ENCODE measurements at places on chromosomes 12 and 14.

- no peak for DNase-seq
Measured at GRCh38 chr12:54143412-54143986, 45.3 kb downstream of the SMUG1 start.

- no peak for DNase-seq
Measured at GRCh38 chr14:93155667-93156066, 29.0 kb downstream of the MOAP1 start.

- no peak for DNase-seq
Measured at GRCh38 chr12:93059925-93060665, 131.0 kb upstream of the EEA1 start.

GRCh38 chr12:21502164-21502496, 541 bp downstream of the GOLT1B start:
- DNase-seq = peak; percentile 62

GRCh38 chr12:81705586-81705985, 53.6 kb downstream of the PPFIA2 start:
- DNase-seq = no peak

DNA sequence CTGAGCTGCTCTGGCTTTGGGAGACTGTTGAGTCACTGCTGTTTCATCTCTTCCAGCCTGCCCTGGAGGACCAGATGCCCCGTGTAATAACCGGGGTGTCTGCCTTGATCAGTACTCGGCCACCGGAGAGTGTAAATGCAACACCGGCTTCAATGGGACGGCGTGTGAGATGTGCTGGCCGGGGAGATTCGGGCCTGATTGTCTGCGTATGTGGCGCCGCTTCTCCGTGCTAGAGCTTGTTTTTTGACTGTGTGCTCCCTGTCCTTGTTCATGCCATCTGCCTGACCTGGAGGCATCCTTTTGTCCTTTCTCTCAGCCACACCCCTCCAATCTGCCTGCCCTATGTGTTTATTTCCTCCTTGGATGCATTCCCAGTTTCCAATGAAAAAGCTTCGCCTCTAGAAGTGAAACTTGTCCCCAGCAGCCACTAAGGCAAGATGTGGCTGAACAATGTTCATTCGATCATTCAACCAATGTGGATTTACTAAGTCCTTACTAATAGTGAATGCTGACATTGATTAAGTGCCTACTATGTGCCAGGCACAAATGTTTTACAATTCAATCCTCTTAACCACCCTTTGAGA, 98.6 kb downstream of the NT5DC3 start:
- no peak for DNase-seq

- DNase-seq = no peak
Measured at GRCh38 chr12:18246066-18246465, 15.3 kb upstream of the PIK3C2G start.

DNA sequence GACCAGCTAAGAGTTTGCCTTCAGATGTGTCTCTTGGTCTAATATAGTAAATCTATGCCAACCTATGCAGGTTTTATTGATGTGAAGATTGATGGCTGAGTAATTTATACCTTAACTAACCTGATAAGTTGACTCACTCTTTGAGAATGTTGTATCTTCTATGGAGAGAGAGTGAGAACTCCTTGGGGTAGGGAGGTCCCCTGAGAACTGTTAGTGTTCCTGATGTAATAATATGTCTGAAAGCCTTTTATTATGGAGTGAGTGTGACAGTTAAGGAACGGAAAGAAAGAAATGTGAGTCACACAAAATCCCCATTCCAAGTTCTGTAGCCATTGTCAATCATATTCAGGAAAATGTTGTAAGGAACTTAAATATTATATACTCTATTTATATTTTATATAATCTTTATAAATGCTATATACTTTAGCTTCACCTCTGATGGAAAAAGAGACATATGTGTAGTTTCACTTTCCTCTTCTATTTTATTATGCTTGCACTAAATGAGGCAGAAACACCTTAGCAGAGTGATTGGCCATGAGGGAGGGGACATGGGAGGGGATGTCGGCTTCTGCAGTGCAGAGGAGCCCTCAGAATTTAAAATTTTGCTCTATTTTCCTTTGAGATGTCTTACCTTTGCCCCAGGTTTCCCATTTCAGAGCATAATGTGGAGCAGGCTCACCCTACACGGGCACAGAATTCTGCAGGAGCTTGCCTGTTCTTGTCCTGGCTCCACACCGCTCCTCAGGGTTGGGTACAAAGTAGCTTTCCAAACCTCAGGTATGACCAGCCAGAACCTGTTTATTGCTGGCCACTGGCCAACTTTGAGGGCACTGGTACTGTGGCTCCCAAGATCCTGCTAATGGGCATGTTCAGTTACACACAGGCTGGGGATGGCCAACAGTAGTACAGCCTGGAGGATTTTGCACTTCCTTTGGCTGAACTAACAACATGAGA, 57.7 kb downstream of the ARF6 start:
- no peak for DNase-seq

DNA sequence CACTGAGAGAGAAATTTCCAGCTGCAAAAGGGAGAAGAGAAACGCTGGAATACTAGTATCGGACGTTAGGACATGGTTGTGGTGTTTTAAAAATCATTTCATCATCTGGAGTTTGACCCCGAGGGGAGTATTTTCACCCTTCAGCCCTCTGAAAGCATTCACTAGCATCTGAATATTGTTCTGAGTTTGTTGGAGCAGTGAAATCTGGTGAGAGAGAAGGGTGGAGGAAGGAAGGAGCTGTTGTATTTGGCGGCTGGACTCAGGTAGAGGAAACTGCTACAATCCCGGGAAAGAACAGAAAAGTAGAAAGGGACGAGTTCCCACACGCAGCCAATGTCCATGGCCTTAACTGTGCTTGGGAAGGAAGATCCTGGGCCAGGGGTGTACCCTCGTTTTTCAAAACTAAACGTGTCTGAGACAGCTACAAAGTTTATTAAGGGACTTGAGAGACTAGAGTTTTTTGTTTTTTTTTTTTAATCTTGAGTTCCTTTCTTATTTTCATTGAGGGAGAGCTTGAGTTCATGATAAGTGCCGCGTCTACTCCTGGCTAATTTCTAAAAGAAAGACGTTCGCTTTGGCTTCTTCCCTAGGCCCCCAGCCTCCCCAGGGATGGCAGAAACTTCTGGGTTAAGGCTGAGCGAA, 896 bp upstream of the CDKN1B start:
- peak; percentile 56 for DNase-seq

DNA sequence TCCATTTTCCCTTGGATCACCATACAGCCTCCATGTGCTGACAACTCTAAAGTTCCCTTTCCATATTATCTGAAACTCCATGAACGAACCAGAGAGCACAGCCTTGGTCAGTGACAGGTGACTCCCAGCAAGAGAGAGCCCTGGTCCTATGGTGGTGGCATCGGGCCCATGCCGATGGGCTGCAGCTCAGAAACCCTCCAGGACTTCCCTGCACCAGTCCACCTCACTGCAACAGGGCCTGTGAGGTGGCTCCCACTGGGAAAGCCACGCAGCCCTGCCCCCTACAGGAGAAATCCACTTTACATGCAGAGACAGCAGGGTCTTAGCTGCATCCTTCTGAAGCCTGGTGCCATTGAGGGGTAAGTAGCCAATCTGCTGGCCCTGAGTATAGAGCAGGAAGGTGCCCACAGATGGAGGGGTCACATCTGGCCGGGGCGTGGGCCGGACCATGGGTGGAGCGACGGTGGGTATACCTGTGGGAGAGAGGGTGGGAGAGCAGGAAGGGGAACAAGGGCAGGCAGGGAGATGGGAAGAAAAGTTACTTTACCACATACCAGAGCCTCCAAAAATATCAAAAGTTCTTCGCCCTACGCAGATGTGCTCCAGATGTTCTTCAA, 24.7 kb downstream of the RTRAF start:
- DNase-seq = no peak

GRCh38 chr14:87013583-87013982, 979.4 kb downstream of the GALC start:
- DNase-seq = no peak

DNA sequence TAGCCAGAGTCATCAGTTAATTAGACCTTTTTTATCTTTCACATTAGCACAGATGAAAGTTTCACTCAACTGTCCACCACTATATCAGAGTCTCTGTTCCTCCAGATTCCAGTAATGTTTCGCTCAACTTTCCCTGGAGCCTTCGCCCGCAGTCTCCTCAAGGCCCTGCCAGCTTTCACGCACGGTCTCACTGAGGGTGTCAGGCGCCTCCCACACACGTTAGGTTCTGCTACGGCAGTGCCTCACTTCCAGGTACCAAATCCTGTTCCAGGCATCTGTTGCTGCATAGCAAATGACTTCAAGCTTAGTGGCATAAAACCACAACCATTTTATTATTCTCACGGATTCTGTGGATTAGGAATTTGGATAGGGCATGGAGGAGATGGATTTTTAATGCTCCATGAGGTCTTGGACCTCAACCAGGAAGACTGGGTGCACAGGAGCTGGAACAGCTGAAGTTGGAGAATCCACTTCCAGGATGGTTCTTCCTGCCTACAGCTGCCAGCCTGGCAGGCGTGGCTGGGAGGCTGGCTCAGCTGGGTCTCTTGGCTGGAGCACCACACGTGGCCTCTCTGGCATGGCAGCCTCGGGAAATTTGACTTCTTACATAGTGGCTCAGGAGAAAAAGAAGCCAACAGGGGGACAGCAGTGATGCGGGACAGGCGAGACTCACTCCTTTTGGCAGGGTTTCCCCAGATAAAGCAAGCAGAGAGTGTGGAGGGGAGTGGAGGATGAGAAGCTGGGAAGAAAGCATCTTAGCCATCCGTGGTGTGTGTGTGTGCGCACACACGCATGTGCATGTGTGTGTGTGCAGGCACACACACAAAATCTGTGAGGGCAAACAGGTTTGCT, 21.3 kb upstream of the BCDIN3D start:
- no peak for DNase-seq
